ENCODE measurements at places on chromosomes 12 and 14.

DNA sequence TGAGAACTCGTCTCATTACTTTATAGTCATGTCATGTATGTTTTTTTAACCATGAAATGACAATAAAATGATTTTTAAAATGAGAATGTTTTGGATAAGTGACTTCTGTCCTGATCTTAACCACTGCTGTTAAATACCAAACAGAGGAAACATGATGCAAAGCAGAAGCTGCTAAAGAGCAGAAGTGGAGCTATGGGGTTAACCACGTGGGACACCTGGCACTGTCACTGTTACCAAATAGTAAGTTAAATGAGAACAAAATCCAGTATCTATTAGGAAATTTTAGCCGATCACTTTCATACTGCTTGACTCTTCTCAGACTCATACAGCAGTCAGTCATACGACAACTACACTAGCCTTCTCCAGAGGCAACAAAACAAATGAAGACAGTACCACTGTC, 82.4 kb downstream of the SCAF11 start:
- DNase-seq: no peak

GRCh38 chr12:98409548-98409947, 105.8 kb upstream of the TMPO start:
- DNase-seq: no peak

DNA sequence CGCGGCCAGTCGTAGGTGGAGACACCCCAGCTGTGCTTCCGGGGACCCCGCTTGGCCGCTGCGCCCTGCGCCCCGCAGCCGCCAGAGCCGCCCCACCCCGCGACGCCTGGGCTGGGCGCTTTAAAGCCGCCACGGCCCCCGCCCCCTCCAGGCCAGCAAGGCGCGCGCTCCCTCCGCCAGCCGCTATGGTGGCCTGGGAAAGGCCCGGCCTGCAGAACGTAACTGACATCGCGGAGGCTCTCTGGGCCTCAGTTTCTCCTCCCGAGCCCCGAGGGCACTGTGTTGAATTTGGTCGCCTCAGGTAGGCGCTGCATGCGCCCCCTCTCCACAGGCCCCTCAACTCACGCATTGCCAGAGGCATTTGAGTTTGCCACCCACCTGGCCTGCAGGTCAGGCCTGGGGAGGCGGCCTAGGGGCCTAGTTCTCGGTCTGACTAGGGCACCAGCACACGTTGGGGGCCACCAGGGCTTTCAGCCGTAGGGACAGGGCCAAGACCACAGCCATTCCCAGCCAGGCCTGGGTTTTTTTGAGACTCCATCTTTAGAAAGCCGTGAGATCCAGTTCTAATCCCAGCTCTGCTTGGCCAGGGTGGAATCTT, at the start of gene NGB:
NGB (minus strand) TSS at position 94 of the 598 bp plus-strand sequence. CDS start 269 bp downstream, outside the sequence.
- no peak for DNase-seq

DNA sequence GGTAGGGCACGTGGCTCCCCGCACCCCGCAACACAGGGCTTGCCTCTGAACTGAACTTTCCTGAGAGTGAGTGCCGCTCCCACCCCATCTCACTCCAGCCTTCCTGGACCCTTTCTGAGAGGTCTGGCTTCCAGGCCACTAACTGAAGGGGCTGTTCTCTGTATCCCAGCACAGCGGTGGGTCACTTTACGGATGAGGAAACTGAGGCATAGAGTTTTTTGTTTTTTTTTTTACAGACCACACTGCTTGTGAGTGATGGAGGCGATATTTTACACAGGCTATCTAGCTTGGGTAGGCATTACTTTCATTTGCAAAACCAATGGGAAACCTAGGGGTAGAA, 1.2 kb upstream of the TGFB3 start:
- DNase-seq: no peak

All from GM13977 (cell line).